Chondrocyte (in vitro differentiated cells): ENCODE measurements at places on chromosomes 3 and 15.

DNA sequence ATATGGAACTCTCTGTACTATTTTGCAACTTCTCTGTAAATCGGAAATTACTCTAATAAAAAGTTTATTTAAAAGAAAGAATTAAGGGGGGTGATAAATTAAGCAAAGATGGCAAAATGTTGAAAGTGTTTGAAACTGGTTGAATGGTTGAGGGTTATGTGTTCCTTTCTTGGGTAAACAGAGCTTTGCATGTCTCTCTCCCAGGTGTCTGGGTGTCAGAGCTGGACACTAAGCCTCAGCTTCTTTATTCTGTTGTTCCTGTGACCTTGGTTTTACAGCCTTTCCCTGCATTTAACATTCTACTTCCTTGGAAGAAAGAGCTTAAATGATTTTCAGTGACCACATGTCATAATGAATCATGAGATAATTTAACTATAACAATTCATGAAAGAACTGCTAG lies 7.2 kb downstream of the GPR171 start:
- peak overlapping the region; percentile 36 for H3K27ac ChIP-seq
- H3K36me3 ChIP-seq = no peaks in the 10 kb centered on the region
- DNase-seq = no peak
- no peak overlapping the region for H3K4me3 ChIP-seq

GRCh38 chr15:73985101-73985873 lies 6.8 kb downstream of the STOML1 start:
- H3K4me3 ChIP-seq = no peak overlapping the region
- peaks cover 5% of the 10 kb centered on the region for H3K36me3 ChIP-seq
- DNase-seq = peak; percentile 43
- H3K4me1 ChIP-seq = peaks cover 87% of the 10 kb centered on the region
- H3K27ac ChIP-seq = no peak overlapping the region

DNA sequence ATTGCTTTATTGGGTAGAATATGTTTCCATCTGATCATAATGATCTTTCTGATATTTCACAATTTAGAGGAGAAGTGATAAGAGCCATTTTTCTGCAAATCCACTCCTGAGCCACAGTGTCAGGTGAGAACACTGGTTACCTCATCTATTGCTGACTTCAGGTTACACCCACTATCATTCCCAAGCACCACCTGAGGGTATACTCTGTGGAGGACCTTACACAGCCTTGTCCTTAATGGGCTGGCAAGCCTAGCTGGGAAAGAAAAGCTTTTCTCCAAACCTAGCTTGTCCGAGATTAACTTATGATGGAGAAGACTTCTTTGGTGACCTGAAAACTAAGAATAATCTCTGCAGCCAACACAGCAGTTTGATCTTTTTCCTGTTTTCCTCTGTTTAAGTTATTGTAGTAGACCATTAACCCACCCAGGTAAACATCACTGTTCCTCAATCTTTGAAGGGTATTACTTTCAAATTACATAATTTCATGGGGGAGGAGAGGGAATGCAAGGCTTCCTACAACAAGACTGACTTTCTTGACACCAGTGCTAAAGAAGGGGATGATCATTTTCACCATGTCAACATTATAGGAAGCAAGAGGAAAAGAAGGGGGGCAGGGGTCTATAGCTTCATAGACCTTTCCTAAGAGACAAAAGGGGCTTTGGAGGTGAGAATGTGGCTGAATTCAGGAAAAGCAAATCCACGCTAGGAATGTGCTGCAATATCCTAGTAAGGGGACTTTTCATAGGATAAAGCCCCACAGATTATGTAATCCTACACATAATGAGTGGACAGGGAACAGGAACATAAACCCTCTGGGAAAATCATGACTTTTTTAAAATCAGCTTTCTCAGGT lies 1.7 kb downstream of the NCEH1 start:
- peaks cover 32% of the 10 kb centered on the region for H3K4me1 ChIP-seq
- H3K4me3 ChIP-seq = peak overlapping the region; percentile 93
- no peak for DNase-seq

DNA sequence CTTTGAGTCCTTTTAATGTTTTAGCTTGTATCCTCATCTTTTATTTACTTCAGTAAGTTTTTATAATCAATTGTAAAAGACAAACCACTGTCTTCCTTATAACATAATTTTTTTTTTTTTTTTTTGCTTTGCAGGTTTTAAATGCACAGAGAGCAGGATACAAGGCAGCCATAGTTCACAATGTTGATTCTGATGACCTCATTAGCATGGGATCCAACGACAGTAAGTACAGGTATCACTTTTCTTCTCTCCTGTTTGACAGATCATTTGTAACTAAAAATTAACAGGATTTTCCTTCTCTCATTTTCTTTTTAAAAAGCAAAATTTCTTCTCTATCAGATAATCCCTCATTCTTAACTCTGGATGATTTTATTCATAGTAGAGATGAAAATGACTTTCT lies 75.4 kb downstream of the PFN2 start:
- H3K36me3 ChIP-seq = no peaks in the 10 kb centered on the region
- H3K27ac ChIP-seq = no peak overlapping the region
- no peak for DNase-seq
- no peaks in the 10 kb centered on the region for H3K27me3 ChIP-seq
- peaks cover 58% of the 10 kb centered on the region for H3K4me1 ChIP-seq

DNA sequence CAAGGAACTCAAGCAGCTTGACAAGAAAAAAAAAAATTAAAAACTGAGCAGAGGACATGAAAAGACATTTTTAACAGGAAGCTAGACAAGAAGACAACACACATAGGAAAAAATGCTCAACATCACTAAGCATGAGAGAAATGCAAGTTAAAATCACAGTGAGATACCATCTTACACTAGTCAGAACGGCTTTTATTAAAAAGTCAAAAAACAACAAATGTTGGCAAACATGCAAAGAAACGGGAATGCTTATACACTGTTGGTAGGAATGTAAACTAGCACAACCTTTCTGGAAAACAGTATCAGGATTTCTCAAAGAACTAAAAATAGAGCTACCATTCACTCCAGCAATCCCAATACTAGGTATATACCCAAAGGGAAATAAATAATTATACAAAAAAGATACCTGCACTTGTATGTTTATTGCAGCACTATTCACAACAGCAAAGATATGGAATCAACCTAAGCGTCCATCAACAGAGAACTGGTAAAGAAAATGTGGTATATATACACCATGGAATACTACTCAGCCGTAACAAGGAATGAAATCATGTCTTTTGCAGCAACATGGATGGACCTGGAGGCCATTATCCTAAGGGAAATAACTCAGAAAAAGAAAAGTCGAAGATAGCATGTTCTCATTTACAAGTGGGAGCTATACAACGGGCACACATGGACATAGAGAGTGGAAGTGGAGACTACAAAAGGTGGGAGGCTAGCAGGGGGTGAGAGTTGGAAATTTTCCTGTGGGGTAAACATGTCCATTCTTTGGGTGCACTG lies 5.2 kb downstream of the GOLIM4 start:
- no peaks in the 10 kb centered on the region for H3K36me3 ChIP-seq
- H3K27me3 ChIP-seq = no peaks in the 10 kb centered on the region
- no peak overlapping the region for H3K4me3 ChIP-seq
- H3K27ac ChIP-seq = peak overlapping the region; percentile 6
- H3K4me1 ChIP-seq = peaks cover 57% of the 10 kb centered on the region
- no peak for DNase-seq

- H3K4me1 ChIP-seq = no peaks in the 10 kb centered on the region
- no peak overlapping the region for H3K27ac ChIP-seq
- DNase-seq = no peak
- no peak overlapping the region for H3K4me3 ChIP-seq
These were observed 163.1 kb downstream of the WDR76 start for GRCh38 chr15:43989938-43990337.

GRCh38 chr15:36682101-36682500 lies 102.7 kb downstream of the CDIN1 start:
- peaks cover 3% of the 10 kb centered on the region for H3K36me3 ChIP-seq
- DNase-seq = no peak
- no peaks in the 10 kb centered on the region for H3K4me1 ChIP-seq
- H3K27me3 ChIP-seq = no peaks in the 10 kb centered on the region
- no peak overlapping the region for H3K4me3 ChIP-seq

DNA sequence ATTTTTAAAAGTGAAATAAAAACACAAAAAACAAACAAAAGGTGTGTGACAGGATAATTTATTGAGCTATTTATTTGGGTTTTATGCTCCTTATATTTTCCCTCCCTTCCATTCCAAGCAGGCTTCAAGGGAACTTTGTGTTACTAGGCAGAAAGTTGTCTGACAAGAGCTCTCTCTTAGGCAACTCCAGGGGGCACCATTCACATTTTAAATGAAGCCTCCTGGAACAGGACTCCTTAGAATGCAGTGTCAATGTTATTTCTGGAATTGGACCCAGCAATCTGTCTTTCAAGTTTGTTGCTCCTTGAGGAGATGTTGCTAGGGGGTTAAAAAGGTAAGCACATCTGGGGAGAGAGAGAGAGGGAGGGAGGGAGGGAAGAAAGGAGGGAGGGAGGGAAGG lies 5.4 kb upstream of the RFX7 start:
- no peak overlapping the region for H3K27ac ChIP-seq
- no peak for DNase-seq
- H3K27me3 ChIP-seq = peaks cover 5% of the 10 kb centered on the region
- no peaks in the 10 kb centered on the region for H3K36me3 ChIP-seq
- no peak overlapping the region for H3K4me3 ChIP-seq

DNA sequence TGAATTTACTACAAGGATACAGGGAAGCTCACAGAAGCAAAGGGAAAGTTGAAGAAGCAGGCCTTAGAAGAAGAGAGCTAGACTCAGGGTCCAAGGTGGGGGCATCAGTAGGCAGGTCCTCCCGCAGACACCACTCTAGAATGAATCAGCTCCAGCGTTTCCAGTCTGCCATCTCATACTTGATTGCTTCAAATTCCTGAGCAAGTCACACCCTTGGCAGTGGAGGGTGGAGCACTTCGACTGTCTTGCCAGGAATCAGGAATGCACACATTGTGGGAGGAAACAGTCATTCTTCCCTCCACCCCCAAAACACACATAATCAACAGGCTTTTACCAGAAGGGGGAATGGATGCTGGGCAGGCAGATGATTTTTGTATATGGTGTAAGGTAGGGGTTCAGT lies 78.5 kb downstream of the CHCHD6 start:
- H3K27me3 ChIP-seq = no peaks in the 10 kb centered on the region
- H3K36me3 ChIP-seq = peaks cover 2% of the 10 kb centered on the region
- H3K4me1 ChIP-seq = peaks cover 43% of the 10 kb centered on the region
- peak overlapping the region; percentile 8 for H3K4me3 ChIP-seq
- DNase-seq = no peak

- DNase-seq = no peak
- no peak overlapping the region for H3K4me3 ChIP-seq
- no peak overlapping the region for H3K27ac ChIP-seq
- H3K4me1 ChIP-seq = peaks cover 12% of the 10 kb centered on the region
These were observed 196.0 kb downstream of the DIPK2A start for GRCh38 chr3:144167634-144168033.

- H3K36me3 ChIP-seq = no peaks in the 10 kb centered on the region
- no peaks in the 10 kb centered on the region for H3K27me3 ChIP-seq
- peaks cover 32% of the 10 kb centered on the region for H3K4me1 ChIP-seq
- no peak overlapping the region for H3K4me3 ChIP-seq
- no peak for DNase-seq
- H3K27ac ChIP-seq = no peak overlapping the region
These were observed 42.8 kb downstream of the C2CD4B start for GRCh38 chr15:62122249-62122648.

- no peaks in the 10 kb centered on the region for H3K27me3 ChIP-seq
- peak; percentile 98 for DNase-seq
- peak overlapping the region; percentile 100 for H3K27ac ChIP-seq
- peak overlapping the region; percentile 99 for H3K4me3 ChIP-seq
- peaks cover 30% of the 10 kb centered on the region for H3K4me1 ChIP-seq
These were observed 903 bp downstream of the SLC25A38 start for GRCh38 chr3:39383881-39384664.

DNA sequence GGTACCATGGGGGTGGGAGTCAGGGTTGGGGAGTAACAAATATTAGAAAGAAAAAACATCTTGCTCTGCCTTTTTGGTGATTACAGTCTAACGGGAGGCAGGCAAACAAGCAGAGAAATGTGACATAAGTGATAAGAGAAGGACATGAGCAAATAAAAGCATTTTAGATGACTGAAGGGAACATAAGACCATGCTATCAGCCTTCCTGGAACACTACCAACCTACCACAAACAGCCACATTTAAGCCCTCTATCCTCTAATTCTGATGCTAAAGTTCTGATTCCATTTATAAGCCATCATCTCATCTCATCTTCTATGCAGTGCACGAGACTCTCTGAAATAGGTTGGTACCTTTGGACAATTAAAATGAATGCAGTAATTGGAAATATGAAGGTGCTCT lies 243.4 kb upstream of the P2RY1 start:
- no peak overlapping the region for H3K4me3 ChIP-seq
- no peaks in the 10 kb centered on the region for H3K36me3 ChIP-seq
- no peak for DNase-seq
- peaks cover 8% of the 10 kb centered on the region for H3K4me1 ChIP-seq
- no peak overlapping the region for H3K27ac ChIP-seq
- no peaks in the 10 kb centered on the region for H3K27me3 ChIP-seq

- DNase-seq = no peak
- no peaks in the 10 kb centered on the region for H3K4me1 ChIP-seq
- H3K27me3 ChIP-seq = peaks cover 8% of the 10 kb centered on the region
- no peak overlapping the region for H3K27ac ChIP-seq
- H3K36me3 ChIP-seq = no peaks in the 10 kb centered on the region
- H3K4me3 ChIP-seq = no peak overlapping the region
These were observed 70.5 kb downstream of the ERC2 start for GRCh38 chr3:56397798-56398197.

GRCh38 chr3:44899683-44900367 lies 25.4 kb downstream of the TGM4 start:
- H3K36me3 ChIP-seq = no peaks in the 10 kb centered on the region
- no peak overlapping the region for H3K4me3 ChIP-seq
- H3K27me3 ChIP-seq = no peaks in the 10 kb centered on the region
- no peak for DNase-seq
